ENCODE measurements at places on chromosomes 1 and 21.

GRCh38 chr1:200988693-200989092 is 34.8 kb downstream of the KIF21B start:
- DNase-seq: no peak

DNA sequence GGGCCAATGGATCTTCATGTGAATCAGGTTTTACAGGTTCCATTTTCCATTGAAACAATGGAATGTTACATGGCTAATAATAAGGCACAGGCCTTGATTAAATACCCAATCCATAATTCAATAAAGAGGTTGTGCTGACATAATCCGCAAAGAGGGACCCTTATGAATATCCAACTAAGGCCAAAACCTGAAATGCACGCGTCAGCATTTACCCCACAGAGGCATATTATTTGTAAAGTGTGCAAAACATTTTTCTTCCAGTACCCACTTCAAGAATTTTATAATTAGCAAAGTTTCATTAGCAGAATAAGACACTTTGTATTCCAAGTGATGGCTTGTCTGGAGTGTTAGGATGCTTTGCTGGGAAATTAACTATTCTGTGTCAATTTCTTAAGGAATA is 220.6 kb upstream of the C8B start:
- DNase-seq: no peak

- DNase-seq: no peak
Observed at GRCh38 chr21:33769057-33769456, 126.8 kb downstream of the ITSN1 start.

DNA sequence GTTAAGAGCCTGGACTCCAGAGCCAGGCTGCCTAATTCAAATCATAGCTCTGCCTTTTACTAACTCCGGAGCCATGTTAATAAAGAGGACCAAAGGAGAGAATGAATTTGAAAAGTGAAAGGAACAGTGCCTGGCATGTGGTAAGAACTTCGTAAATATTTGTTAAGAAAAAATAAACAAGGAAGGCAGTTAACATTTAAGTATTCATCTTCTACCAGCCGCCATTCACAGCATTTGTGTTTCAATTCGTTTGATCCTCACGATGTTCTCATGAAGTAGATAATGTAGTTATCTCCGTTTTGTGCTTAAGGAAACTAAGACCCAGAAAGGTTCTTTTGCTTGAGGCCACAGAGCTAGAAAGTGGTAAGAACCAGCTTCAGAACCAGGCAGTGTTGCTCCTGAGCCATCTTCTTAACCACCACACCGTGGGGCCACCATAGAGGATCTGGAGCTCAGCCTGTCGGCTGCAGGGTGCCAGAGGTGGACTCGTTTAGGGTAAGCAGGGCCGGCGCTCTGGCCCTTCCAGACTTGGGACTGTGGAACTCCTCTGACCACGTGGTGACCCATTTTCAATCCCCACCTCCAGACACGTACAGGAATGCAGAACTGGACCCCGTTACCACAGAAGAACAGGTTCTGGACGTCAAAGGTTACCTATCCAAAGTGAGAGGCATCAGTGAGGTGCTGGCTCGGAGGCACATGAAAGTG is 11.9 kb downstream of the MFN2 start:
- no peak for DNase-seq

DNA sequence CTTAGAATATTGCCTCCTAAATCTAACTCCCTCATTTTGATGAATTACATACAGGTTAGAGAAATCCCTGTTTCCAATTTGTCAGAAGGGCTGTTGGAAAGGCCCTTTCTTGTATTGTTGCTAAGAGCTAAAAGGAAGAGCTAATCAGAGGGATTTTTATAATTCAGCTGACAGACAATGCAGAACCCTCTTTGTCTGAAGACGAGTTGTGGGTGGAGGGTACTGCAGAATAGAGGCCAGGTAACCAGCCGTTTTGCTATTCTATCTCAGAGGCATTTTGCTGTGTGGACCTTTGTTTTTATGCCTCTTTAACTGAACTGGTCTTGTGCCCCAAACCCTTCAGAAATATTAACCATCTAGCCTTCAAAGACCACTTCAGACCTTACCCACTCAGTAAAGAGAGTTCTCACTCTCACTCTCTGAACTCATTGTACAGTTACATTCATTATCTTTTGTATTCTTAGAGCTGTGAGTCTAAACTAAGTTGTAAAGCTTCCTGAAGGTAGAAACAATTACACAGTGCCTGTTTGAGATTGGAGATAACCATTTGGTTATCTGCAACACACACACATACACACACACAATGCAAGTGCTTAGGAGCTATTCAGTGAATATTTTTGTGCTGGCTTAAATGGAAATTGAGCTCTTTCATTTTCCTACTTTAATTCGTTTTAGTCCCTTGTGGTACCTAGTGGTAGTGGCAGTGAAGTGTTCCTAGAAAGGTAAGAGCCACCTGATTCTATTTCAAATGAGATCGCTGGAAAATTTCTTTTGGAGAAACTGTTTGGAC is 19.7 kb downstream of the KPNA6 start:
- DNase-seq: no peak

GRCh38 chr1:153774026-153774595 is 1.1 kb upstream of the SLC27A3 start:
- DNase-seq: no peak

- DNase-seq: no peak
Observed at GRCh38 chr1:212520299-212520698, 87.6 kb downstream of the NENF start.

DNA sequence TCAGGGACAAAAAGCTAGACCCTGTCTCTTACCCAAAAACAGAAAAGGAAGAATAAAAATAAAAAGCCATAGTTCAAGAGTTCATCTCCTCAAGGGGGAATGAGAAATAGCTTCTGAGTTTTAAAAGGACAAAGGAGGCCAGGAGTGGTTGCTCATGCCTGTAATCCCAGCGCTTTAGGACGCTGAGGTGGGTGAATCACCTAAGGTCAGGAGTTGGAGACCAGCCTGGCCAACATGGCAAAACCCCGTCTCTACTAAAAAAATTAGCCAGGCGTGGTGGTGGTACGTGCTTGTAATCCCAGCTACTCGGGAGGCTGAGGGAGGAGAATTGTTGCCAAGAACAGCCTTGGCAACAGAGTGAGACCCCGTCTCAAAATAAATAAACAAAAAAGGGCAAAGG is 38.6 kb upstream of the CPLANE2 start:
- no peak for DNase-seq

DNA sequence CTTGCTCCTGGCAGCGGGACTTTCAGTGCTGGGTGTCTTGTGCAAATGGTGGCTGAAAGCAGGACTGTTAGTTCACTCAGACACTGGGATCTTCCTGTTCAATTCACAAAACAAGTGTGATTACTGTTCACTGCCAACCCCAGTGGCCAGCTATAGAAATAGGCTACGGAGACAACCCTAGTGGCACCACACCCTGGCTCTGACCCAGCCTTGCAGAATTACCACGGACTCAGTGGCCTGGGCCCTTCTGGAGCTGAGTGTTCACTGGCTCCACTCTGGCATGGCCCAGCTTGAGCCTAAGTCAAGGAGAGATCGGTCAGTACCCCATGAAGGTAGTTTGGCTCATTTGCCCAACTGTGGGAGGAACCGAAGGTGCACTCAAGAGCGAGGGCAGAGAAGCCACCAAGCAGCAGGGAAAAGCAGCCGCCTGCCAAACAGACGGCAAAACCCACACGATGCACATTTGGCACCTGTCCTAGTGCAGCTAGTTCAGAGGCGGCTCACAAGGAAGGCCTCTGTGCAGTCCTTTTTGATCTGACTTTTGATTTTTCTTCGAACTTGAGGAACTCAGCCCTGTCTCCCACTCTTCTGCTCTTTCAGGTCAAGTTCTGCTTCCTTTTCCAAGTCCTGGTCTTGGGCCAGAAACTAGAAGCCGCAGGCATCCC is 5.9 kb downstream of the KIAA2013 start:
- no peak for DNase-seq

- no peak for DNase-seq
Observed at GRCh38 chr1:222047366-222047765, 305.5 kb upstream of the DUSP10 start.

GRCh38 chr1:160264795-160265307 is 2.5 kb upstream of the DCAF8 start:
- DNase-seq: peak; percentile 36

GRCh38 chr21:25107708-25108107 is 499.6 kb downstream of the MRPL39 start:
- no peak for DNase-seq

- no peak for DNase-seq
Observed at GRCh38 chr1:163171826-163172225, 30.9 kb downstream of the RGS5 start.

DNA sequence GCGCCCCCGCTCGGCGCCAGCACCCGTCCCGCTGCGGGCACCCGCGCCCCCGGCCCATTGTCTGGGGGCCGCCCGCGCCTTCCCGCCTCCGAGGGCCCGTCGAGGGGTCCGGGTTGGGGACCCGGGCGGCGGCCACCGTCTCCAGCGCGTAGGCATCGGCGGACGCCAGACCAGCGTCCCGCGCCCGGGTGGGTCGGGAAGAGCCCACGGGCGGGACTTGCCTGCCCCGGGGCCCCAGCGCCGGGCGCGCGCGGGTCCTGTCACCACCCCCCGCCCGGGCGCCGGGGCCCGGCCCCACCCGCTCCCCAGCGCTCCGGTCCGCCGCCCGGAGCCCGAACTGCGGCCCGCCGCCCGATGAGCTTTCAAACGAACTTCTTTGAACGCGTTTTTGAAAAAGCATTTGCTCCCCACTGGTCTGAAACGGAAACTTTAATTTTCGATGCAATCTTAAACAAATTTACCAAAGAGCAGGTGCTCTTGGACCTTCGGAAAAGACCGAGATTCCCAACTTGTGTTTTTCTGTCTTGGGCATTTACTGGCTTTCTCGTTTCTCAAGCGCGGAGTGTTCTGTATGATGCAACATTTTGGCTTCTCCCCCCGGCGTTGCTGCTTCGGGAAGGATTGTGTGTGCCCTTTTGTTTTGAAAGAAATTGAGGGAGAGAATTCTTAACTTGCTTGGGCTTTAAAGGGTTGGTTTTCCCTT is 615 bp downstream of the CLIC4 start:
- DNase-seq: peak; percentile 32

Measured in NCI-H146 (cell line).